ENCODE measurements at places on chromosomes 13 and 19.

DNA sequence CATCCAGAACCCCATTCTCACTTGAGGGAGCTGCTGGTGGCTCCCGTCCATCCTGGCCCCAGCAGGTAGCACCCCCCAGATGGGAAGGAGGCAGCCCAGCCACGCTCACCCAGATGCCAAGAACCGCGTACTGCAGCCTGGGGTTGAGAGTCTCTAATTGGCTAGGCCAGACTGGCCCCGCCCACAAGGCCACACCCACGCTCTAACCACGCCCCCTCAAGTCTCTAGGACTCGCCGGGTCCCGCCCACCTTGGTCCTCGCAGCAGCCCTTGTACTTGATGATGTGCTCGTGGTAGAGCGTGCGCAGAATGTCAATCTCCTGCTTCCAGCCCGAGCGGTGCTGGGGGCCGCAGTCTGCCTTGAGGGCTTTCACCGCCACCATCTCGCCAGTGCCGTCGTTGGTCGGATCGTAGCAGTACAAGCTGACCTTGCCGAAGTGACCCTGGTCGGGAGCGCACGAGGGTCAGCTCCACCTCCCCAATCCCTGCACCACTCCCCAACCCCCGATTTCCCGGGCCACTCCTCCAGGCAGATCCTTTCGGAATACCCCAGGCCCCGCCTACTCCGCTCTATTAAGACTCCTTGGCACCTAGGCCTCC, 14.5 kb upstream of the ICAM3 start:
- peak; percentile 47 for DNase-seq

GRCh38 chr13:31053091-31053490, 108.6 kb downstream of the HSPH1 start:
- no peak for DNase-seq

GRCh38 chr13:20442798-20443381, 82.8 kb downstream of the CRYL1 start:
- no peak for DNase-seq

DNA sequence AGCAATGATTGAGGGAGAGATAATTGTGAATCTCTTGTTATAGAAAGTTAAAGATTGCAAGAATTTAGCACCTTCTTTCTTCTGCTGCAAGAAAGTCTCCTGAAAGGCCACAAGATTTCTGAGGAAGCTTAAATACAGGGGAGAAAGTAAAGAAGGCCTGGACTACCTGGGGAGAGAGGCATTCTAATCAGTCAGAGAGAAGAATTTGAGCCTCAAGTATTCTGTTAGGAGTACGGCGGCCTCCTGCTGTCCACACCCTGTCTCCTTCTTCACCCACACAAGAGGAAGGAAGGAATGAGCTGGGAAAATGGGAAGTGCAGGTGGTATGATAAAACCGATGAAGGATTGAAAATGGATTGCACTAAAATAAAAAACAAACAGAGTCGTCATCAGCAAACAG, 474.7 kb downstream of the DIAPH3 start:
- DNase-seq, result no peak

- DNase-seq, result no peak
Measured at GRCh38 chr13:76717092-76717491, 169.1 kb downstream of the KCTD12 start.

- DNase-seq, result peak; percentile 73
Measured at GRCh38 chr19:52138278-52138982, 1.3 kb downstream of the ZNF616 start.

DNA sequence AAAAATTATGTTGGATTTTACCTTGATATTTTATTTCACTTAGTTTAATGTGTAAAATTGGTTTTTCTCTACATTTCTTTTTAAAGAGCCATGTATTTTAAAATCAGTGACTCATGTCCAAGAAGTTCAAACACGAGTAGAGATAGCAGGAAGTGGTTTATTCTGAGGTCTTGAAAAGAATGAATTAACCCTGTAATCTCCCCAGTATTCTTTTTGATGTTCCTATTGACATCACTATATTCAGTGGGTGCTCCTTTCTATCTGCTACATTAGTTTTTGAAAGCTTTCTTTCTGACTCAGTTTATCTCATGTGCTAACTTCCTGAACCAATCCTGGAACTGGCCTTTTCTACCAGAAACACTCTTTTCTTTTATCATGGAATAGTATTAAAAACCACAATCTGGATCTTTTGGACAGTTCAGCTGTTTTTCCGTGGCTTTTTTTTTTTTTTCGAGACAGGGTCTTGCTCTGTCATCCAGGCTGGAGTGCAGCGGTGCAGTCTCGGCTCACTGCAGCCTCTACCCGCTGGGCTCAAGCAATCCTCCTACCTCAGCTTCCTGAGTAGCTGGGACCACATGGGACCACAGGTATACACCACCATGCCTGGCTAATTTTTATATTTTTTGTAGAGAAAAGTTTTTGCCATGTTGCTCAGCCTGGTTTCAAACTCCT, 114.9 kb downstream of the PCCA start:
- DNase-seq, result no peak

GRCh38 chr13:46392967-46393366, 5.9 kb upstream of the RUBCNL start:
- no peak for DNase-seq

DNA sequence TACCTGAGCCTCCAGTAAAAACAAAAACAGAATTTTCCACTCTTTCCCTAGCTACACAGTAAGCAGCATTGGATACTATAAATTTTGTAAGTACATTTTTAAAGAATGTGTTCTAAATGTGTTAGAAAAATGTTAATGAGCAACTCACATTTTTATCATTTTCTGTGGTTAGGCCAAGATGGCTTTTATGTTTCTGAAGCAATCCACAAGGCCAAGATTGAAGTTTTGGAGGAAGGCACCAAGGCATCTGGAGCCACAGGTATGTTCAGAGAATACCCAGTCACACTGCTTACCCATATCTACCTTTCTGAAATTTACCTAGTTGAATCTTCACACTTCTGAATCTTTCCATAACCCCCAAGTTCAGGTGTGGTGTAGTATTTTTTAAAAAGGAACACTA, 21.6 kb downstream of the SERPINE3 start:
- DNase-seq, result no peak

- no peak for DNase-seq
Measured at GRCh38 chr13:74825152-74825937, 656.6 kb downstream of the TBC1D4 start.

DNA sequence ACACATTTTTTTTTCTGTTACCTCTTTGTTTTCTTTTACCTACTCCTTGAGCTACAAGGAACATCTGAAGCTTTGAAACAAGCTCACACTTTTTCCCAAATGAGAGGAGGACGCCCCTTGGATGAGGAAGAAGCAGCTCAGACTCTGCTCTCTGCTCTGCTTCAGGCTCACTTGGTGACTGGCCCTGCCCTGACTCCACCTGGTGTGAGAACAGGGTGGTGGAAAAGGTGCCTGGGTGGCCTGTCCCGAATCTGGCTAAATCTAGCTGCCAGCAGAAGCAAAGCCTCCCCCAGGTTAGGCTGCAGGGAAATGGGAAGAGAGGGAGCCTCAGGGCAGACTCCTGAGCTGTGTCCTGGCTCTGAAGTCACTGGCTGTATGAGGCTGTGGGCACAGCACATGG, 68.0 kb upstream of the CEACAM8 start:
- DNase-seq, result no peak

DNA sequence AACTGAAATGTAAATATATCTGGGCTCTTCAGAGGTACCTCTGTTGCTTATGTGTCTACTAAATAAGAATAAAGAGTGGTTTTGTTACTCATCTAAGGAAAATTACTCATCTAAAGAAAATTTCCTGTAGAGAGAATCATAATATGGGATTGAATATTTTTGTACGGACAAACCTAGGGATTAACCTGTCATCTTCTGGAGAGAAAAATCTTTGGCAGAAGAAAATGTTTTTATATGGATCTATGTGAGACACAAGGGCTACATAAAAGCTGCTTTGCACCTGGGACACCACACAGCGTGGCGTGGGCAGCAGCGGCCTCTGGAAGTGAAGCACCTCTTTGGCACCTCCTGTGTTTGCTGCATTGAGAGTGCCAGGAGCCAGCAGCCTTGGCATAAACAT, 242.9 kb upstream of the DACH1 start:
- no peak for DNase-seq

GRCh38 chr19:18992696-18993095, 40.6 kb downstream of the SUGP2 start:
- no peak for DNase-seq

DNA sequence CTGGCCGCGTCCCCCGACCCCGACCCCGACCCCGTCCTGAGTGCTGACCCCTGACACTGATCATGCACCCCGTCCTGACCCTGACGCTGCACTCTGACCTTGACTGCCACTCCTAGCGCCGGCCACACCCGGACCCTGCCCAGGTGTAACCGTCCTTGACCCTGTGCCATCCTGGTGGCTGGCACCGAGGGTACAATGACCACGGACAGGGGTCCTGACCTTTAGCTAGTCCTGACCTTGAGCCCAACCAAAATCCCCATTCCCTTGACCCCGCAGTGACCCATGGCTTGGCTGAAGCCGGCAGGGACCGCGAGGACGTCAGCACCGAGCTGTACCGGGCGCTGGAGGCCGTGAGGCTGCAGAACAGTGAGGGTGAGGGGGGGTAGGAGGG, 25.9 kb downstream of the CLEC4M start:
- no peak for DNase-seq

DNA sequence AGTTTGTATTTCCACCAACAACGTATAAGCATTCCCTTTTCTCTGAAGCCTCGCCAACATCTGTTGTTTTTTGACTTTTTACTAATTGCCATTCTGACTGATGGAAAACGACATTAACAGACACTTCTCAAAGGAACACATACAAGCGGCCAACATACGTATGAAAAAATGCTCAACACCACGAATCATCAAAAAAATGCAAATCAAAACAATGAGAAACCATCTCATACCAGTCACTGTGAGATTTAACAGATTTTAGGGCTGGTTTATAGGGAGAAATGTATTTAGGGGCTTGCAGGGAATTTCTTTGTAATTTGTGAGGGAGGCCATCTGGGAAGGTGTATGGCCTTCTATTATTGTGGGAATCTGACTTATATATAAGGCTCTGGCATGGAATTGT, 2.8 kb upstream of the DZIP1 start:
- no peak for DNase-seq

GRCh38 chr13:63209330-63210017, 1793.8 kb upstream of the PCDH20 start:
- no peak for DNase-seq

- no peak for DNase-seq
Measured at GRCh38 chr13:114149774-114150740, 17.6 kb upstream of the RASA3 start.

GRCh38 chr19:43780706-43781525, at the start of gene KCNN4:
Gene KCNN4 (minus strand): TSS chr19:43780973. CDS start chr19:43780861, 112 bp downstream.
- peak; percentile 63 for DNase-seq

DNA sequence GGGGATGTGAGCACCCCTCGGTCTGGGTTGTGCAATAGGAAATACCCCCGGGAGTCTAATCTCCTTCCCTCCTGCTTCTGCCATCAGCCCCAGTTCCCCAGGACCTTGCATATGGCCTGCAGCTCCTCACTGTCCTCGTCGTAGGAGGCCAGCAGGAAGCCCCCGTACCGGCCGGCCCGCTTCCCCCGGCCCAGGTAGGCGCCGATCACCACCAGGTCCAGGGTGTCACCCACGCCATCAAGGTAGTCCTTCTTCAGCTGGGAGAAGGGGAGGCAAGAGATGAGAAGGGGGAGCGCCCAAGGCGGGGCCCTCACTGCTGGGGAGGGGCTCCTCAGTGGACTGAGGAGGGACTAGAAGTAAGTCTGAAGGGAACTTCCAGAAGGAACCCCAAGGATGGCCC, 10.4 kb upstream of the PLA2G4C start:
- no peak for DNase-seq

DNA sequence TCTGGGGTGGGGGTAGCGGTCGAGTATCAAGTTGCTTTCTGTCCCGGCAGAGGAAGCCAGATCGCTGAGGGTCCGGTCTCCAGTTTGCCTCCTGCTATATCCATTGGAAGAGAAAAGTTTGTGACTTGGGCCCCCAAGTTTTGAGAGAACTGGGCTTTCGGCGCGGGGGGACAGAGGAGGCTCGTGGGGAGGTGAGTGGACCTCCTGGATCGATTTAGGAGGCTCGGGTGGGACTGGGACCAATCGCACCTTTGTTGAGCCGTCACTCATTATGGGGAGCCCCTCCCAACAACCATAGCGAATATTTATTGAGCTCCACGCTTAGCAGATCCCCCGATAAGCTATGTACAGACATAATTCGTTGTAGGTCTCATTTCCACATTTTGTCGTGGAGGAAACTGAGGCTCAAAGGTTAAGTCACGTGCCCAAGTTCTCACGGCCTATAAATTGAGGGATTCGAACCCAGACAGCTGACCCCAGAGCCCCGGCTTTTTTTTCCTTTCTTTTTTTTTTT, 909 bp downstream of the RFXANK start:
- no peak for DNase-seq

DNA sequence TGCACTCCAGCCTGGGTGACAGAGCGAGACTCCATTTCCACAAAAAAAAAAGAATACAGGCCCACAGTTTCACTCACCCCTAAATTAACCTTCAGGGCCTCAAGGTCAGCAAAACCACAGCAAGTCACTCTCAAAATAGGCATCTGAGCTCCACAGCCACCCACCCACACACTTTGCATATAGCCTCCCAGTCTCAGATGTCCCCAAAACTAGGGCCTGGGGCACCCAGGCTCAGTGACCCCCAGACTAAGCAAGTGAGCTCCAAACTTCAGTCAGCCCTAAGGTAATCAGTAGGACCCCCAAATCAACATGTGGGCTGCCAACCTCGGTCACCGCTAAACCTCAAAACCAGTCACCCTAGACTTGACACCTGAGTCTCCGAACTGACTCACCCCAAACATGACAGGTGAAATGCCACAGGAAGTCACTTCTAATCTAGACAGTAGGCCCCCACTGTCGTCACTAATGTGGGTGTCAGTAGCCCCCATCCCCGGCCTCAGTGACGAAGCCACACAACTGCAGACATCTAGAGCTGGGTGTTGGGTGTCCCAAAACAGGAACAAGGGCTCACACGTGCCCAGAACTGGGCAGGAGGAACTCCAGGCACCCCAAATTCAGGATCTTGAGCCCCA, 13.9 kb downstream of the RABAC1 start:
- no peak for DNase-seq

GRCh38 chr19:16143399-16144215, at the start of gene HSH2D:
Gene HSH2D (plus strand): TSS chr19:16143685. CDS start chr19:16148751, 5,066 bp downstream.
- peak; percentile 65 for DNase-seq

DNA sequence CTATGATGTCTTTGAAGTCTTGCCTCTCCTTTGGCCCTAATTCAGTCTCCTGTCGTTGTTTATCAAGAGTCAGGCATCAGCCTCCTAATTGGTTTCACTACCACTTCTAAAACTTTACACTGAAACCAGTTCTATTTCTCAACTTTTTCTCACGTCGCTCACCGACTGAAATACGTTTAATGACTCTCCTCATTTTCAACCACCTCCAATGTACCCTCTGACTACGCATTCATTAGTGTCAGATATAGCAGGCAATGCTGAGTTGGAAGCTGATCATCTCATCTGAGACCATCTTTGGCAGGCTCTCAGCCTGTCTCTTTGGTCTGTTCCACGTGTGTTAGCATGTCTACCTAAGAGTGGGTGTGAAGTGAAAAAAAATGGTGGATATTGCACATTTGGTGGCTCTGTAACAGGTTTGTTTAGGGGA, 128.1 kb downstream of the KL start:
- DNase-seq, result no peak

GRCh38 chr13:27619728-27620376, 477 bp downstream of the LNX2 start:
- DNase-seq, result peak; percentile 47

Measured in OCI-M1 (cell line).